Spinal cord (tissue), 10 donors: ENCODE measurements at places on chromosomes 7 and 10. TPM values are rescaled to one million over a fixed set of nuclear protein-coding genes. Genes with fewer than 3 reads are reported as not detected.

Gene MMP21
- total RNA-seq, result 0.33 TPM

Gene PODXL
- 40.2 TPM for total RNA-seq

GRCh38 chr10:5046410-5046809 lies 42.8 kb upstream of the AKR1C2 start:
- no peak for DNase-seq

DNA sequence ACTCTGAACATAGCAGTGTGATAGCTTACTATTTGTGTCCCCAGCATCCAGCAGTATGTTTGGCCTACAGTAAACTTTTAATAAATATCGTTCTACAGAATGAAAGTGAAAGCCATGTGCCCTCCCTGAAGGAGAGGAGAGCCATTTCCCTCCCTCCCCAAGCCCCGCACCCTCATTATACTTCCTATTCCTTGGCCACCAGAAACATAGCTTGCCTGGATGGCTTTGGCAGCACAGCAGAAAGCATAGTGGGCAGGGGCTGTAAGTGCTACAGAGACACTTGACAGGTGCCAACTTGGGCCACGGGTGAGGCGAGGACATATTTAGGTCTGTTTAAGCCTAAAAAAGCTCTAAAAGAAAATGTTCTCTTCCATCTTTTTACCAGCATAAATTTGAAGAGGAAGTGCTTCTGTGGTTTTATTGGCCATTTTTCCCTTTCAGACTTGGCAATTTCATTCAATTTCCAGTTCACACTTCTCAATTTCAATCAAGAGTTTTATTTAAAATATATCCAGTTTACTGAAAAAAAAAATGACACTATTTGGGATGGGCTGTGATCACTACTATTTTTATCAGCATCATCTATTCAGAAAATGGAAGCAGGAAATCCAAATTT lies 12.7 kb downstream of the HHEX start:
- no peak for DNase-seq

DNA sequence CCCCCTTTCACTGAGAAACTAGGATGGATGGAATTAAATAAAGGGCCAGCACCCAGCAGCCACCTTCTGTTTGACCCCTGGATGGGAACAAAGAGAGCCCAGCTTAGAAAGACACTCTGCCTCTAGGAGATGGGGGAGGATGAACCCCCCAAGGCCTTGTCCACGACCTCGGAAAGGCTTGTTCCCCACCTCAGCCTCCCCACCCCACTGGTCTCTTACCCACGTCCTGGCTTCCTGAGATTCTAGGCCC lies 9.7 kb downstream of the ITPRIP start:
- no peak for DNase-seq

DNA sequence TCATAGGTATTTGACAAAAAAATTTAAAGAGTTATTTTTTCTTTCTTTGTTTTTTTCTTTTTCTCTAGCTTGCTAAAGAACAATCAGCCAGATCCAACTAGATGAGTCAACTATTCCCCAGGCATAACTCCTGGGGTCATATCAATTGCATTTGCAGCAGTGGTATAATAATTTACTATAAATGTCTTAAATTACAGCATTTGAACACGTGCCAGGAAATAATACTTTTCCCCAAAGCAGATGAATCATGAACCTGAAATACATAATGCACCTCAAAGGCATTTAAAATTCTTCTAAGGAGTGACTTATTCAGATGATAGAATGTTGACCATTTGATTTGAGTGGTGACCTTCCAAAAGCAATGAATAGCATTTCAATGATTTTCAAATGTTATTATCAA lies 190.1 kb downstream of the LRRTM3 start:
- DNase-seq, result no peak

DNA sequence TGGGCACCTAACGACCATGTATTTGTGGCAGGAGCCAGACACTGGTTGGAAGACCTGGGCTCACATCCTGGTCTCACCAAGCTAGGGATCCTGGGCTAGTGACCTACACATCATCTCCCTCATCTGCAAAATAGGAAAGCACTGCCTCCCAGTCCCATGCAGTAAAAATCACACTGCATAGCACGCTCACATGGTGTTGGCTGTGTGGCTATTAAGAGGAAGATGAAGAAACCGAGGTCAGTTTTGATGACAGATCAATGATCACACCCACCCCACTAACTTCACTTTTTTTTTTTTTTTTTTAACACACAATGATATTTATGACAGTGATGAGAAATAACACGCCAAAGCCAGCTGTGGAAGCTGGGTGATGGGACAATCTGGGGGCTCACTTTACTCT lies 146.5 kb downstream of the RNF216 start:
- no peak for DNase-seq
